ENCODE measurements at places on chromosomes 2 and 18.

DNA sequence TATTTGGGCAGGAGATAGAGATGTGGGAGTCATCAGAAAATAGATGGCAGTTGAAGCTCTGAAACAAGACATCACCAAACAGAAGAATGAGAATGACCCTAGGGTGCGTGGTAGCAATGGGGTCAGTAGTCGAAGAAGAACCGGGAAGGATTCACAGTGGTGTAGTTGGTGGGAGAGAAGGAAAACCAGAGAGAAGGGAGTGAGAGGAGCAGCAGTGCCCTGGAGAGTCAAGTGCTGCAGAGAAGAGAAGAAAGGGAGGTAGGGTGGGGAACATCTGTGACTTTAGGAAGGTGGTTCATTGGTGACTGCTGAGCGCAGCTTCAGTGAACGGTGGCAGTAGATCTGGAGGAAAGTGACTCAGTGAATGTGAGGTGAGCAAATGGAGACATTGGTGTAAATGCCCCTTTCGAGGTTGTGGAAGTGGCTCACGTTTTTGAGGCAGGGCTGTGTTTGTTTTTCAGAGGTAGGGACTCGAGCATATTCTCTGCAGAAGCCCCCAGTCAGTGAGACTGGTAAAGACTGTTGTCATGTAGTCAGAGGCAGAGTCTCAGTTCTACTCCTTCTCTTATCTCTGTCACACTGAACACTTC lies 36.4 kb downstream of the CDC42EP3 start:
- no peak for DNase-seq

DNA sequence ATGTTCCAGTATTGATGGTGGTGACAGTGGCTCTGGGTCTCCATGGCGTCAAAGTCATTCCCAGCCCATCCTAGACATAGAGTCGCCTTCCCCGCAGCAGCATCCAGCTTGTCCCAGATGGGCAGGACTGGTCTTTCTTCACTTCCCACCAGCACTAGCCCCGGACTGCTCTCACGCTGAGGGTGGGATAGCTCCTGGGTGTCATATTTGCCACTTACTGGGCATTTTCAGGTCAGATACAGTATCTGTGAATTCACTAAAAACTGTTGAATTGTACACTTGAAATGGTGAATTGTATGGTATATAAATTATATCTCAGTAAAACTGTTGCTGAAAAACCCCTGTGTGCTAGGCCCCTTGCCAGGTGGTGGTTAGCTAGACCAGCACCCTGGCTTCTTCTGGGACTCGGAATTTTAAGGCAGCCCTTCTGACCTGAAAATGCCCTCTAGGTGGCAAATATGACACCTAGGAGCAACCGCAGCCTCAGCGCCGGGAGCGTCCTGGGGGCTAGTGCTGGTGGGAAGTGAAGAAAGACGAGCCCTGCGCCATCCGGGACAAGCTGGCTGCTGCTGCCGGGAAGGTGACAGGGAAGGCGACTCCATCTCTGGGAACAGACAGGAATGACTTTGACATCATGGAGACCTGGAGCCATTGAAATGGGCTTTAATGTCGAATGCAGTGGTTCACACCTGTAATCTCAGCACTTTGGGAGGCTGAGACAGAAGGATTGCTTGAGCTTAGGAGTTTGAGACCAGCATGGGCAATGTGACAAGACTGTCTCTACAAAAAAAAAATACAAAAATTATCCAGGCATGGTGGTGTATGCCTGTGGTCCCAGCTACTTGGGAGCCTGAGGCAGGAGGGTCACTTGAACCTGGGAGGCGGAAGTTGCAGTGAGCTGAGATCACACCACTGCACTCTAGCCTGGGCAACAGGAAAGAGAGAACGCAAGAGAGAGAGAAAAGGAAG lies 56.2 kb downstream of the DDX1 start:
- DNase-seq: no peak

- no peak for DNase-seq
These were observed 230.4 kb upstream of the AGAP1 start for GRCh38 chr2:235263205-235264120.

DNA sequence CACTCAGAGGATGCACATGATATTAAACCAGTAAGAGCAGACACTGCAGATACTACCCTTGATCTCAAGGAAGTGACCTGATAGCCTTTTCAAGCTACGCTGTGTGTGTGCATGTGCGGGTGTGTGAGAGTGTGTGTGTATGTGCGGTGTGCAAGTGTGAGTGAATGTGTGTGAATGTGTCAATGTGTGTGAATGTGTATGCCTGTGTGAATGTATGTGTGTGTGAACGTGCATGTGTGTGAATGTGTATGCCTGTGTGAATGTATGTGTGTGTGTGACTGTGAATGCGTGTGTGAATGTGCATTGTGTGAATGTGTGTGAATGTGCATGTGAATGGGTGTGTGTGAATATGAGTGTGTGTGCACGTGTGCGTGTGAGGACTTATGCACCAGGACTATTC lies 53.8 kb downstream of the KCNG2 start:
- DNase-seq: no peak

- DNase-seq: no peak
These were observed 3.8 kb upstream of the RPS7 start for GRCh38 chr2:3571284-3571683.

DNA sequence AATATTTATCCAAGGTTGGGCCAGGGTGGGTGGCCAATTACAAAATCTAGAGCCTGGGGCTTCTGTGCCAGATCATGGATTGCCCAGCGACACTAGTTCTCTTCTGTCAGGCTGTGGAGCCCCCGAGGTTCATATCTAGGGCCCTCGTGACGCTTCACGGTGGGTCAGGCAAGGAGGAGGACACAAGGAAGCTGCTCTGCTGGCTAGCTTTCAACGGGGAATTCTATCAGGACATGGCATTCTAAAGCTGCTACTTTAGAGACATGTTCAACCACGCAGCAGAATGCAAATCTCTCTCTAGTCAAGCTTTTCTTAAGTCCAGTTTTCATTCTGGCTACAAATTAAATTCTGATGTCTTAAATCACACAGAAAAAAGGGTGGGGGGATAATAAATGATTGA lies 180.2 kb downstream of the THADA start:
- no peak for DNase-seq
